ENCODE measurements at places on chromosomes 7 and 10.

GRCh38 chr10:122852261-122852660 lies 6.6 kb upstream of the CUZD1 start:
- no peak for DNase-seq

DNA sequence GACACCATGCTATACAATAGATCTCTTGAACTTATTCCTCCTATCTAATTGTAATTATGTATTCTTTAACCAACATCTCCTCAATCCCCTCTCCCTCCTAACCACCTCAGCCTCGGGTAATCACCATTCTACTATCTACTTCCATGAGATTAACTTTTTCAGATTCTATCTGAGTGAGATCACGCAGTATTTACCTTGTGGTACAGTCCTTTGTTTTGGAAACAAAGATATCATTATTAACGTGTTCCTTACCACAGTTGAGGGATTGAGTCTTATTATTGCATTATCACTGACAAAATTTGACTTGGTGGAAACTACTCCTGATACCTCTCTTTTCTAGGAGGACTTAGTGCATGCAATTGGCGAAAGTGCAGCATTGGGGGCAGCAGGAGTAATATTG lies 26.0 kb upstream of the HYAL4 start:
- DNase-seq = no peak

DNA sequence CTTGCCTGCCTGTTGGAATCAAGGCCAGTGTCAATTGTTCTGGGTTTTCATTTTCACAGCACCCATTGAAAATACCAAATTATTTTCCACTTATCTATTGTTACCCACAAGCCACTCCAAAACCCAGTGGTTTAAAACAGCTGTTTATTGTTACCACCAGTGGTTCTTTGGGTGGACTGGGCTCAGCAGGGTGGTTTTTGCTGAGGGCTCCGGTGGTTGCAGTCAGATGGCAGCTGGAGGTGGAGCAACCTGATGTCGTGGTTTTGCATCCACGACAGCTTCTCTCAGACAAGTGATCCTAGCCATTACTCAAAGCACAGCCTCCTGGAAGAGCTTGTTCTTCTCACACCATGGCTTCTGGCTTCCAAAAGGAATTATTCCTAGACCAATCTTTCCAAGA lies 235.1 kb upstream of the ADARB2 start:
- no peak for DNase-seq

DNA sequence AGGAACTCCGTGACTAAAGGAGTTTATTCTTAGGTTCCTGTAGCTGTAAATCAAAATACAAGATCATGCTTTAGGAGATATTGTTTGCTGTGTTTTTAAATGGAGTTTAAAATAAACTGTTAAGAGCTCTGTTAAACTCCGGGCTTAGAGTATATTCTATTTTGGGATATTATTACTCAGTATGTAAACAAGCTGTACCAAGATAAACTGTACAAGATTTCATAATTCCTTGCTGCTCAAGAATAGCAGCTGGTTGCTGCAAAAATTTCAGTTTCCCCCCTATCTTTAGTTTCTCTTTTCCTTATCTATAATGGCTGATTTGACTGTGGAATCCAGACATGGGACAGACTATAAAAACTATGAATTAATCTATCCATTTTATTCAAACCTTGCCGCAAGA lies 215.7 kb downstream of the HTR7 start:
- no peak for DNase-seq

GRCh38 chr7:75966190-75966961 lies 28.0 kb downstream of the TMEM120A start:
- DNase-seq = no peak

GRCh38 chr10:33145451-33146188 lies 187.6 kb upstream of the ITGB1 start:
- DNase-seq = no peak

DNA sequence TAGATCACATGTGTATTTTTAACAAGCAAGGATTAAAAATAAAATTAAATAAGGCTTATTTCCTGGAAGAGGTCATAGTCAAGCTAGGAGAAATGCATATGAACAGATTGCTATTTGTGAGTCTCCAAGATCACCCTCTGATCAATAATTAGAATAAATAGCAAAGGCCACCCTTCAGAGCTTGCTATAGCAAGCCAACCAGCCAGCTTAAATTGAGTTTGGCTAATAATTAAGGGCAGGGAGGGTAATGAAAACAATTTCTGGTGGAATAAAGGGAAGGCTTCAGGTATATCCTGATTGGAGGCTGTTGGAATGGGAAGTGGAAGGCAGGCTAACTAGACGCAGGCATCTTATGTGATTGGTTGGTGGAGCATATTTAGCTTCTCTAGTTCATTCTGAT lies 403.5 kb downstream of the ARL4A start:
- no peak for DNase-seq

- no peak for DNase-seq
These were observed 196.8 kb downstream of the RNLS start for GRCh38 chr10:88386204-88386788.

DNA sequence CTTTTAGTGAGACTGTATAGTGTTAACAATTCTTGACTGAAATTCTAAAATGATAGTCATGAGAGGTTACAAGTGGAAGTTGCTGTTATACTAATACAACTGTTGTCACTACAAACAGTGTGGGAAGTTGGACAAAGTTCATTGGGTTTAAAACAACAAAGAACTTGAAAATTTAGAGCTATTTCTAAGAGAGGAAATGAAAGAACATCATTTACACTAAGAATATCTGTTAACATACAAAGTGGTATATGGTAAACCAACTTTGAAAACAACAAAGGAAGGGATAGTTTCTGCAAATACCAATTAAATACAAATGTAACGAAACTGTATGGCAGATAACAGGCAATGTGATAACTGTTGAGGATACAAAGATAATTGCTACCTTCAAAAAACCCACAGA lies 11.6 kb downstream of the MTPN start:
- DNase-seq = no peak

- DNase-seq = no peak
These were observed 49.0 kb upstream of the LYZL1 start for GRCh38 chr10:29239569-29240472.

- DNase-seq = no peak
These were observed 240.4 kb downstream of the ABCA13 start for GRCh38 chr7:48411619-48412018.

DNA sequence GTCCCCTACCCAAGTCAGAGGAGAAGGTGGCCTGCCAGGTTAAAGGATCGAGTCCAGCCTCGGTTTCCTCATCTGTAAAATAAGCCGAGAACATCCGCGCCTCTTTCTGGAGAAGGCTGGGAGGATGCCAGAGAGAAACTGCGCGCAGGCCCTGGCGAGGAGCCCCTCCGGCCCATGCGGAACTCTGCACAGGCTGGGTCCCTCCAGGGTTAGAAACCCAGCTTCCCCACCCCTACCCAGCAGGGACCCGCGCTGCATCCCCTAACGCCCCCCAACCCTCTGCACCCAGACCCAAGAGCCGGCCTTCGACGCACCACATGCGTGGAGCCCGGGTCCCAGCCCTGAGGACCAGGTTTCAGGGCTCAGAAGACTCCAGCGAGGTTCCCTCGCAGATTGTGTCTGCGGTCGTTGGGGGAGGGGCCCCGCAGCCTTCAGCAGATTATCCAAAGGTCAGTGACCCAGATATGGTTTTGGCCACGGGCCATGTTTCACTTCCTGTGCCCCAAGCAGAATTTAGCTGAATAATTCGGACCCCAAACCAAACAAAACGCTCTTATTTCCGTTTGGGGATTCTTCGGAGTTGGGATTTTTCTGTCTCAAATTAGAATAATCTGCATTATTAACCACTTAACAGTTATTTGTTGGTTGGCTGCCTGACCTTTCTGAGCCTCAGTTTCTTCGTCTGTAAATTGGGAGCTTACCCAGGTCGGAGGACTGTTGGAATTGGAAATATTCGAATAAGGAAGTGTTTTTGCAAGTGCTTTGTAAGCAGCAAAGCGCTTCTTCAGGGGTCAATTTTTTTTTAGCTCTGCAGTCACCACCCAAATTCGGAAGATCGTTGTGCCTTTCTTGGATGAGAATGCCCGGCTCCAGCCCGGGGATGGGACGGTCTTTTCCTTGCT lies 167.7 kb downstream of the UBE2H start:
- DNase-seq = no peak

- DNase-seq = no peak
These were observed 141.0 kb downstream of the PRKAG2 start for GRCh38 chr7:151735851-151736402.

Measured in activated CD4-positive, alpha-beta T cell treated with anti-CD3 and anti-CD28 coated beads, Interleukin-2, amount 10 ng/mL, durations not matched to agents 7 days and 5 days (primary cell).